Kidney epithelial cell (primary cell): ENCODE measurements at places on chromosomes 11 and 22. TPM values are rescaled to one million over a fixed set of nuclear protein-coding genes. Genes with fewer than 3 reads are reported as not detected.

DNA sequence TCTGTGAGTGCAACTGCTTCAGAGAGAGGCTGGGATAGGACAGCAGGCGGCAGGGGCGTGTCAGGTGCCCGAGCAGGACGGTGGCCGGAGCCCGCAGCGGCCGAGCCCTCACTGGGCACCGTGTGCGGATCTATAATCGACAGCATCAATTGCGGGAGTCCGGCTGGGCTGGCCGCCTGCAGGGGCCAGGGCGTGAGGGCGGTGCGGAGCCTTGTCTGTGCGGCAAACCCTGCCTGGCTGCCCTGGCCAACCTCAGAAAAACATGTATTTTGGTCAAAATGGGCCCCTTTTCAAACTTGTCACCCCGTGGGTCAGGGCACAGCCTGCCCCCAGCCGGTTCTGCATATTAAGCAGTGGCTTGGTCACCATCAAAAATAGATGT is 91.3 kb upstream of the KCNQ1OT1 start:
- no peak for DNase-seq

- DNase-seq = no peak
Observed at GRCh38 chr22:35008213-35008612, 57.7 kb upstream of the ISX start.

DNA sequence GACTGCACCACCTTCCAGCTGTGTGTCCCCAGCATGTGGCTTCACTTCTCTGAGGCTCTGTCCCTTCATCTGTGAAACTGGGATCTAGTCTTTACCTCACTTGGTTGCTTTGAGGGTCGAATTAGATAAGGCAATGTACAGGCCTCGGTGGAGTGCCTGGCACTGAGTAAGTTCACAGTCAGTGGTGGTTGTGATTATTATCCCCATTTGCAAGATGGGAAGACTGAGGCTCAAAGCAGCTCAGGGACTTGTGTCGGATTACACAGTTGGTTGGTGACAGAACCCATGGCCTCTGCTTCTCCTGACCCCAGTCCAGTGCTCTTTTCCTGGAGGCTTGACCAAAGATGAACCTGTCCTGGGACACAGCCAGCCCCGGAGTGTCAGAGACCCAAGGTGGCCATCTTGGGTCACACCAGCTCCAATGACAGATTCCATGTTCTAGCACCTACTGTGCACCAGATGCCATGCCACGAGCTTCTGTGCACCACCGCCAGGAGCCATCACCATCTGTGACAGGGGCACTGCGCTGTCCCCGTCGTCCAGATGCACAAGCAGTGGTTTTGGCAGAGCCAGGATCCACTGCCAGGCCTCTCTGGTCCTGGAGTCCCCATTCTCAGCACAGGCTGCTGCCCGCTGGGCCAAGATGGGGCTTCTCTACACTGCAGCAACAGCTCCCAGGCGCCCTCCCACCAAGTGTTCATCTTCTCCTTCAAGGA is 60.5 kb downstream of the IGLL1 start:
- no peak for DNase-seq

GRCh38 chr11:78722786-78723185 is 148.1 kb upstream of the NARS2 start:
- DNase-seq = peak; percentile 28

The CKAP5 gene
- total RNA-seq = 44.6 and 49.0 TPM in 2 replicates

The DDI1 gene
- total RNA-seq = not detected in 2 replicates

The TYR gene
- not detected in 2 replicates for total RNA-seq

The C11orf91 gene
- total RNA-seq = not detected in 2 replicates
